ENCODE measurements at places on chromosomes 11 and 22.

- DNase-seq, result no peak
Observed at GRCh38 chr11:17748761-17749721, 14.5 kb downstream of the KCNC1 start.

DNA sequence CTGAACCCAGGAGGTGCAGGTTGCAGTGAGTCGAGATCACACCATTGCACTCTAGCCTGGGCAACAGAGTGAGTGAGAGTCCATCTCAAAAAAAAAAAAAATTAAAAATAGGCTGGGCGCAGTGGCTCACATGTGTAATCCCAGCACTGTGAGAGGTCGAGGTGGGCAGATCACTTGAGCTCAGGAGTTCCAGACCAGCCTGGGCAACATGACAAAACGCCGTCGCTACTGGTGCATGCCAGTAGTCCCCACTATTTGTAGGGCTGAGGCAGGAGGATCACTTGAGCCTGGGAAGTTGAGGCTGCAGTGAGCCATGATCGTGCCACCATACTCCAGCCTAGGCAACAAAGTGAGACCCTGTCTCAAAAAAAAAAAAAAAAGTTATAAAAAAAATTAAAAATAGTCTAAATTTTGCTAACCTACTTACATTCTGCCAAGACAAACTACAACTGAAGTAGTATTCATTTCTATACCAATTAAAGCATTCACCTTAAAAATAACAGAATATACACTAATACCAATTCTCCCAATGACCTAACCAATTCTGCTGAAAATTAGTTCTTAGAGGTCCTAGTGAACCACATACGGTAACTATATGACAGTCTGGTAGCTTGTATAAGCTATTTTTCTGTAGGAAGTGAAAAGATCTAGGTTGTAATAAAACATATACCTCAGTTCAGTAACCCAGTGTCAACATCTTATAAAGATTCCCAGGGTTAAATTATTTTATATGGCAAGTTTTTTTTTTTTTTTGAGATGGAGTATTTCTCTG is 7.1 kb downstream of the DDX6 start:
- no peak for DNase-seq

- peak; percentile 48 for DNase-seq
Observed at GRCh38 chr11:71447791-71448256, 369 bp downstream of the DHCR7 start.

- no peak for DNase-seq
Observed at GRCh38 chr22:41478473-41478872, 9.6 kb downstream of the ACO2 start.

DNA sequence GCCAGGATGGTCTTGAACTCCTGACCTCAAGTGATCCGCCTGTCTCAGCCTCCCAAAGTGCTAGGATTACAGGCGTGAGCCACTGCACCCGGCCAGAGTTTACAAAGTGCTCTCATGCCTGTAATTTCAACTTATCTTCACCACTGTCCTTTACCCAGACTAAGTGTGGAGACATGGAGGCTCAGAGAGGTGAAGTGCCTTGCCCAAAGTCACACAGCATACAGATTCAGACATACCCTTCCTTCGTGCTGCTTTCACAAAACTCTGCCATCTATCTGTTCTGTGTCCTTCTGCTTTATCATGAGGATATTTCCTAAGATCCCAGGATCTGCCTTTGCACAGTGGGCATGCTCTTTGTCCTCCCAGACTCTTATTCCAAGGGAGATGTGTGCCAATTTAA is 143.6 kb upstream of the SYT13 start:
- no peak for DNase-seq

GRCh38 chr11:20652150-20652806 is 17.1 kb upstream of the NELL1 start:
- no peak for DNase-seq

- DNase-seq, result no peak
Observed at GRCh38 chr22:30947816-30948454, 20.6 kb downstream of the MORC2 start.

DNA sequence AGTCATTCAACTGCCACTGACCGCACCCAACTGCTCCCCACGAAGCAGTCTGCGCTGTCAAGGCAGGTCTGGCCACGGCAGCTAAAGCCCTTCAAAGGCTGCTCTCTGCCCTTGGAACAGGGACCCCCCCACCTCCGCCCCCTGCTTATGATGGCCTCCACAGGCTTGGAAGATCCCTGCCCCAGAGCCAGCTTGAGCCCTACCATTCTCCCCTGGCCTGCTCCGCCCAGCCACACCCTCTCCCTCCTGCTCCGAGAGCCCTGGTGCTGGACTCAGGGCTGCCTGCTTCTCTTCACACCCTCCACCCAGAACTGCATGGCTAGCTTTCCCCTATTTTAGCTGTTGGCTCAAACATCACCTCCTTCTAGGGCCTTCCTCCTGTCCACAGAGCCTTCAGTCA is 19.0 kb downstream of the ZMAT5 start:
- no peak for DNase-seq

- no peak for DNase-seq
Observed at GRCh38 chr11:90476442-90477007, 253.7 kb upstream of the CHORDC1 start.

DNA sequence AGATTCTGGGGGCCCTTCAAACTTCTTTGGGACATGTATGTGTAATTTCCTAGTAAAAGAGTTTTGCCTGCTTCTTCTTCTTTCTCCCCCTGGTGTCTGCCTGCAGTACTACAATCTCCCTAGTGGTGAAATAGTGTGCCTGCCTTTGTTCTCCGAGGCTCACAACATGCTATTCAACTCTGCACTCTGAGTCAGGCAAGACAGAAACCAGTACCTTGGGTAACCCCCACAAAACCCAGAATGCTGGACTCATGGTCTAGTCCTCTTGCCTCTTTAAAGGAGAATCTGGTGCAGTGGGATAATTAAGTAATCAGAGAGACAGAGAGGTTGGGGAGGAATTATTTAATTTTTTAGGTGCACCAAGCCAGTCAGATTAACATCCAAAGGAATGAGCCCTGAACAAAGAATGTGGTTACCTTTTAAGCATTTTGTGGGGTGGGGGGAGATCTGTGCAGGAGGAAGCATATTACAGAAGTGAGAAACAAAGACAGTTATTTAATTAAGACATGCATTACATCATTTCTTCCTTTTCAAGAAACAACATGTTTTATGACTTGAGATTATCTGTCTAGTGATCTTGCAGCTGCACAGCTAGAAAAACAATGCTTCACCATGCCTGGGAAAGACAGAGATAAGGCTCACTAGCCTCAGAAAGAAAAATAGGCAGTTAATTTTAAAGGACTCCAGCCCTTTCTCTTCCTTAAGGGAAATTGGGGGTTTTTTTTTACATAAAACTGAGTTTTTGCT is 11.0 kb upstream of the MS4A6A start:
- DNase-seq, result peak; percentile 58

DNA sequence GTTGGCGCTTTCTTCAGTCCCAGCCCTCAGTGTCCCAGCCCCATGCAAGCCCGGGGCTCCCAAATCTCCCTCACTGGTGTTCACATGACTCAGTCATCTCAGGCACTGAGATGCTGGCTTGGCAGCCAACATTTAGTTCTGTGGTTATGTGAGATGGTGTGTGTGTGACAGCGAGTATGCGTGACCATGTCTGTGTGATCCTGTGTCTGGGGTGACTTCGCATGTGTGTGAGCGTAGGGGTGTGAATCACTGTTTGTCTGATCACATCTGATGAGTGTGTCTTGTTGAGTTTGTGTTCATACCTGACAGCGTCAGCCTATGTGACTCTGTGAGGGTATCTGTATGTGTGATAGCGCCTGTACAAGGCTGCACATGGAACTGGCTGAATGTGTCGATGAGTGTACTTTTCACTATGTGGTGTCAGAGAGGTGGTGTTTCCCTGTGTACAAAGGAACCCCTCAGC is 16.2 kb downstream of the CREB3L1 start:
- DNase-seq, result no peak

DNA sequence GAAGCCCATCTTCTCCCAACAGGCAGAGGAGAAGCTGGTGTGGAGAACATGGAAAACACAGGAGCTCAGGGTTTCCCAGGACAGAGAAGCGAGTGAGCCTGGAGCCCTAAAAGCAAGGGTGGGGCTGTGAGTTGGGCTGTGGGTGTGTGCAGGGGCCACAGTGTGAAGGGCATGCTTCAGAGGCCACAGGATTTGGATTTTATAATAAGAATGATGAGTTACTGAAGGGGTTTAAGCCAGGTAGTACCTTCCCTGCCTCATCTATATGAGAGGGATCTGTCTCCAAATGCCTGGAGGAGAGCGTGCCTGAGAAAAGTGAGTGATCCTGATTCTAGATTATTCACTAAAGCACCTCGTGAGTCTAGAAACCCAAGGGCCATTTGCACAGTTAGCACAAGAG is 106.8 kb downstream of the VPREB1 start:
- no peak for DNase-seq

DNA sequence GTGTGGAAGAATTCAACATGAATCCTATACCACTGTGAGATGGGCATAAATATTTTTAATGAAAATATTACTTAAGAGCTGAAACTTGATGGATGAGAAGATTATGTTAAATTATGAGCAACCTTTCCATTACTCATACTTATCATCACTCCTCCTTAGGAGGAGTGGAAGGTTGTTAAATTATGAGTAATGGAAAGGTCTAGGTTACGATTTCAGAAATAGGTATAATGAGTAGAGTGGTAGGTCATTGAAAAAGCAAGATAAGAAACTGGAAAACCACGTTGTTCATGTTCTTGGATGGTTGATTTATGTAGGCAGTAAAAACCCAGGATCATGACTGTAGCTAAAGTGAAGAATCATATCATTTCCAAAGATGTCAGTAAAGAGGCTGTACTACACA is 973.2 kb upstream of the RAG2 start:
- DNase-seq, result no peak

- DNase-seq, result no peak
Observed at GRCh38 chr11:88335284-88335683, 2.3 kb downstream of the CTSC start.

DNA sequence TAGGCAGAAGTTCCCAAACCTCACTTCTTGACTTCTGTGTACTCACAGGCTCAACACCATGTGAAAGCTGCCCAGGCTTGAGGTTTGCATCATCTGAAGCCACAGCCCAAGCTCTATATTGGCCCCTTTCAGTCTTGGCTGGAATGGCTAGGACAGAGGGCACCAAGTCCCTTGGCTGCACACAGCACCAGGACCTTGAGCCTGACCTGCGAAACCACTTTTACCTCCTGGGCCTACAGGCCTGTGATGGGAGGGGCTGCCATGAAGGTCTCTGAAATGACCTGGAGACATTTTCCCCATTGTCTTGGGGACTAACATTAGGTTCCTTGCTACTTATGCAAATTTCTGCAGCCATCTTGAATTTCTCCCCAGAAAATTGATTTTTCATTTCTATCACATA is 288.3 kb upstream of the ZC3H12C start:
- no peak for DNase-seq

- DNase-seq, result no peak
Observed at GRCh38 chr22:25942115-25942855, 200.3 kb downstream of the MYO18B start.

GRCh38 chr11:808427-809286 is 1.1 kb upstream of the RPLP2 start:
- DNase-seq, result no peak

GRCh38 chr11:113817162-113817561 is 37.6 kb downstream of the CLDN25 start:
- no peak for DNase-seq

DNA sequence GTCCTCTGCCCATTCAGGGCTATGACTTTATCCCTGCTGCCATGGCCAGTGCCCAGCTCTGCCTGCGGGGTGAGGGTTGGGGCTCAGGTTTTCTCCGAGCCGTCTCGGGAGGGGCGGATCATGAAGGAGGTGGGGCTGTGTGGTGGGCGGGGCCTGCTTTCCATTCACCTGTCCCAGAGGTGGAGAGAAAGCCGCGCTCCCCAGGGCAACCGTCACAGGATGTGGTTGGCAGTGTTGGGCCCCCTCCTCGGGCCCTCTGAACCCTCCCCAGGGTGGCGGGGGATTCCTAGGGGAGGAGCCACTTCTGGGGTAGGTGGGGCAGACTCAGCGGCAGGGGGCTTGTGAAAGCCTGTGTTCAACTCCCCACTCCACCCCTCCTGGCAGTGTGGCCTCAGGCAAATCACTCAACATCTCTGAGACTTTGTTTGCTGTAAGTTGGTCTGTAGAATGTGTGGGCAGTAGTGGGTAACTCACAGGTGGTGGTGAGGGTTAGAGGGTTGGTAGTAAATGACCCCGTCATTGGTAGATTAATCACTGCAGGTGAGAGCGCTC is 50.3 kb downstream of the CD6 start:
- no peak for DNase-seq

GRCh38 chr11:14414470-14415461 is 55.8 kb upstream of the RRAS2 start:
- peak; percentile 62 for DNase-seq

DNA sequence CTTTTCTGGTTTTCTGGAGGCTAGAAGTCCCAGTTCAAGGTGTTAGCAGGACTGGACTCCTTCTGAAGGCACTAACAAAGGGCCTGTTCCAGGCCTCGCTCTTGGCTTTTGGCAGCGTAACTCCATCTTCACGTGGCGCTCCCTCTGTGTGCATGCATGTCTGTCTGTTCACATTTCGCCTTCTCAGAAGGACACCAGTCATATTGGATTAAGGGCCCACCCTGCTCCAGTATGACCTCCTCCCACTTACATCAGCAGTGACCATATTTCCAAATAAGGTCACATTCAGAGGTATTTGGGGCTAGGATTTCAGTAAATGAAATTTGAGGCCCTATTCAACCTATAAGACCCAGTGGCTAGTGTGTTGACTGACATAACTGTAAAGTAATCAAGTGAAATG is 20.0 kb downstream of the APLP2 start:
- DNase-seq, result no peak

- DNase-seq, result no peak
Observed at GRCh38 chr11:57307666-57308270, 17.0 kb downstream of the TNKS1BP1 start.
